ENCODE measurements at places on chromosomes 2 and 18.

DNA sequence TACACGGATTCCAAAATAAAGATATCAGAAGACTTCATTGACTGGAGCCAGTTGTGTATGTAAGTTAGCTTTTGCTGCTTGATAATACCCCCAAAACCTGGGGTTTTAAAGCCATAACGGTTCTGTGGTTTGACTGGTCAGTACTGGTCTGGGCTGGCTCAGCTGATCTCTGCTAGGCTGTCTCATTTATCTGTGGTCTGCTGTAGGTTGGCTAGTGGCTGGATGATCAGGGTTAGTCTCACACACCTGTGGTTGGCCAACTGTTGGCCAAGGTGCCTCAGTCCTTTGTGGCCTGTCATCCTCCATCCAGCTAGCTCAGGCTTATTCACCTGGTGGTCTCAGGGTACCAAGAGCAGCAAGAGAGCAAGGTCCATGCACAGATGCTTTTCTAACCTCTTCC lies 183.2 kb downstream of the KLHL29 start:
- DNase-seq, result no peak

- no peak for DNase-seq
These were observed 56.7 kb upstream of the EPB41L3 start for GRCh38 chr18:5600378-5601071.

- no peak for DNase-seq
These were observed 135.8 kb downstream of the COPS8 start for GRCh38 chr2:237221443-237221842.

- DNase-seq, result no peak
These were observed 21.4 kb upstream of the MTA3 start for GRCh38 chr2:42547014-42547413.

- DNase-seq, result no peak
These were observed 102.9 kb downstream of the TSN start for GRCh38 chr2:121858369-121858768.

GRCh38 chr2:88024509-88024908 lies 8.2 kb upstream of the RNU2-63P start:
- DNase-seq, result no peak

DNA sequence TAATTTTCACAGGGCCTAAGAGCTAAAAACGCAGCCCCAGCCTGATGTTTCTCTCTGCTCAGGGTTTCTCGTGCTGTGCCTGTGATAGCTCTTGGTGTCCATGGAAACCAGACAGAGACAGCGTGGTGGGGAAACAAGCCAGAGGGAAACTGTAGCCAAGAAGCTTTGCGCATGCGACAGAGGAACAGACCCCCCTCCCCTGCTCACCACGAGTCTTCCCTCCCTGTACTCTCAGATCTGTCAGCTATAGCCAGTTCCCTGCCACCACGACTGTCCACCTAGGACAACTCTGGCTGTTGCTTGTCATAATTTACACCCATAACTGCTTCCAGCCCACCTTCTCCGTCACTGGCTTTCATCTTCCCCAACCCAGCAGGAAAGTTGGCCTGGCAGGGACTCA lies 13.2 kb upstream of the DNAJC27 start:
- DNase-seq, result no peak

- DNase-seq, result no peak
These were observed 86.5 kb upstream of the ATG16L1 start for GRCh38 chr2:233164967-233165366.

DNA sequence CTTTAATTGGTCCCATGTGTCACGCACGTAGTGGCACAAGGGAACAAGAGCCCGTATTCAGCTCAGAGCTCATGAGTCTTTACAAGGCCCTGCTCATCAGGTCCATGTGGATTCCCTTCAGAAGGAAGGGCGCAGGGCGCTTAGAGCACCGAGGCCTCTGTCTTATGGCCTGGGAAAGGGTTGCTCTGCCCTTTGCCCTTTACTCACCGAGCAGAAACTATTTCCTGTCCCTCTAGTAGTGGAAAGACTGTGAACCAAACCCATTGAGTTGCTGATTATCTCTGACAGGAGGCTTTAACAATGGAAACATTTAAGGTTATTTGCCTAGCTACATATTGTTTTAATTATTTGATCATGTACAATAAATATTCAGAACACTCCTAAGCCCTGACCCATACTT lies 102.0 kb upstream of the ACAA2 start:
- DNase-seq, result no peak

DNA sequence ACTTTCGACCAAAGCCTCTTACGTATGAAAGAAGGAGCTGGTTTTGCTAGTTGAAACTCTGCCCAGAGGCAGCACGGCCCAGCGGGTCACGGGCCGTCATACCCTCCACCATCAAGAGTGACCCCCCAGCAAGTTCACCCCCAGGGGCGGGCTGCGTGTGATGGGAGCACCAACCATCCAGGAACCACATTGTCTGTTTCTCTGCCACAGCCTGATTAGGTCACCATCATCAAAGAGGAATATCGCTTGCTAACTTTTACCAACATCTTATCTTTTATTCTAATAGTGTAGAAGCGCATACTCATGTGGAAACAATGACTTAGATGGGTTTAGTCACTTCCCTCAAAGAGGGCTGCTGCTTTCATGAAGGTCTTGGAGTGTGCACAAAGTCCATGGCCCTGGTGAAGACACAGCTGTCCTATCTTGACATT lies 116.6 kb upstream of the SMIM21 start:
- DNase-seq, result no peak
